Activated T-cell treated with anti-CD3 and anti-CD28 coated beads, Interleukin-2, amount 50 U/mL, for 24 hours (primary cell): ENCODE measurements at places on chromosomes 1 and 21.
A peak's percentile ranks its signal among the peaks of the same experiment; 100 is the strongest.

DNA sequence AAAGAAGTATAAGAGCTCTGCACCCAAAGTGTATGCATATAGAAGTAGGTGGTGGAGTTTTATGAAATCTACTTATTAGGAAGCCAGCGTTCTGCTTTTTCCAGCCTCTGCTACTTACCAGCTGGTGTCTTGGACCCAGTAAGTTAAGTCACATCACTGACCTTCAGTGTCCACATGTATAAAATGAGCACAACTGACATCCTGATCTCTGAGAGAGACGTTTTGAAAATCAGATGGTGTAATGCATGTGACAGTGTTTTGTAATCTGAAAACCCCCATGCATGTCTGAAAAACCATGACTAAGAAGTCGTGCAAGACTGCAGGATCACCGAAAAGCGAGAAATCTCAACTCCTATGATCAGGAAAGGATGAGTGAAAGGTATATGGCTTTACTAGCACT lies 2.0 kb downstream of the CR1 start:
- H3K4me3 ChIP-seq = no peak overlapping the region
- H3K27ac ChIP-seq = no peak overlapping the region
- peaks cover 33% of the 10 kb centered on the region for H3K4me1 ChIP-seq
- DNase-seq = no peak
- peaks cover 35% of the 10 kb centered on the region for H3K27me3 ChIP-seq

DNA sequence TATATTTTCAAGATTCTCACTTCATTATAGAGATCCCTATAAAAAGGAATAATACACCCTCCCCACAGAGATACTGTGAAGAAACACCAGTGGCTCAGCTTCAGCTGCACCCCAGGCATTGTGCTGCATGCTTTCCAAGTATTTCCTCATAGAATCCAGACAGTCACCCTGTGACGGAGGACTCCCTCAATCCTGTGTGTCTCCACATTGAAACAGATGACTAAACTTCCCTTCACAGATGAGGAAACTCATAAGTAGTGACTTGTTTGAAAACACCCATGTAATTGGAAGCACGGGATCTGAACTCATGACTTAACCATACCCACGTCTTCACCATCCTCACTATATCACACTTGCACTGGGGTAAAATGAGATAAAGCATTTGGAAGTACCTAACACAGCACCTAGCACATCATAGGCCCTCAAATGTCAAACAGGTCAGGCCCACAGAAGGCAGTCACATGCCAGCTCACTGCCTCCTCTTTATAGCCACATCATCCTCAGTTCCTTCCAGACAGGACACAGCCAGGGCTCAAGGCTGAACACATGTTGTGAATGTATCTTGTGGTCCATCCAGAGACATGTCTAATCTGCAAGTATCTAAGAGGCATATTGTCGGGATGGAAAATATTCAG lies 55.2 kb downstream of the GPR161 start:
- no peak for DNase-seq
- H3K27ac ChIP-seq = no peak overlapping the region
- no peaks in the 10 kb centered on the region for H3K27me3 ChIP-seq
- H3K36me3 ChIP-seq = peaks cover 12% of the 10 kb centered on the region
- H3K4me1 ChIP-seq = peaks cover 5% of the 10 kb centered on the region

GRCh38 chr1:55396381-55396891 lies 181.3 kb upstream of the USP24 start:
- no peaks in the 10 kb centered on the region for H3K36me3 ChIP-seq
- H3K4me1 ChIP-seq = no peaks in the 10 kb centered on the region
- H3K27ac ChIP-seq = no peak overlapping the region
- H3K4me3 ChIP-seq = no peak overlapping the region
- no peak for DNase-seq
- H3K27me3 ChIP-seq = peaks cover 29% of the 10 kb centered on the region

DNA sequence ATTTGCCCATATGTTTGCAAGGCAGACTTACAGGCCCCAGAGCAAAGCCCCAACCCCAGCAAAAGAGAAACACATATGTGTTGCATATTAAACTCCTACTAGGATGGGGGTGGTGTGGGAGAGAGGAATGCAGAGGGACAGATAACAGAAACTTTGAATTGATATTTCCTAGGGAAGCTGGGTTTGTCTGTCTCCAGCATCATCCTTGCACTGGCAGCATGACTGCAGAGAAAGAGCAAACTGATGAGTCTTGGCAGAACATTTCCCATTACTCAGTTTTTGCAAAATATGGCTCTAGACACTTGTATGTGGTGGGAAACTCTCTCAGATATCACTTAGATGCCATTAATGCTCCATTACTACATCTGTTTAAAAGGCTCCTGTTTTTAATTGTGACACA lies 43.8 kb upstream of the MARK1 start:
- H3K27me3 ChIP-seq = peaks cover 17% of the 10 kb centered on the region
- no peak overlapping the region for H3K4me3 ChIP-seq
- no peaks in the 10 kb centered on the region for H3K4me1 ChIP-seq
- H3K36me3 ChIP-seq = no peaks in the 10 kb centered on the region
- no peak for DNase-seq

- peak overlapping the region; percentile 81 for H3K27ac ChIP-seq
- no peaks in the 10 kb centered on the region for H3K36me3 ChIP-seq
- H3K4me3 ChIP-seq = no peak overlapping the region
- peaks cover 14% of the 10 kb centered on the region for H3K27me3 ChIP-seq
- peaks cover 20% of the 10 kb centered on the region for H3K4me1 ChIP-seq
Observed at GRCh38 chr1:192654591-192655251, 18.8 kb downstream of the RGS13 start.

- peaks cover 88% of the 10 kb centered on the region for H3K4me1 ChIP-seq
- DNase-seq = no peak
- H3K36me3 ChIP-seq = peaks cover 27% of the 10 kb centered on the region
- no peaks in the 10 kb centered on the region for H3K27me3 ChIP-seq
- peak overlapping the region; percentile 92 for H3K4me3 ChIP-seq
Observed at GRCh38 chr1:201021630-201022492, 1.7 kb downstream of the KIF21B start.

GRCh38 chr1:8408151-8408839 lies 90.4 kb downstream of the SLC45A1 start:
- no peaks in the 10 kb centered on the region for H3K27me3 ChIP-seq
- H3K36me3 ChIP-seq = peaks cover 77% of the 10 kb centered on the region
- H3K27ac ChIP-seq = peak overlapping the region; percentile 86
- H3K4me3 ChIP-seq = no peak overlapping the region

DNA sequence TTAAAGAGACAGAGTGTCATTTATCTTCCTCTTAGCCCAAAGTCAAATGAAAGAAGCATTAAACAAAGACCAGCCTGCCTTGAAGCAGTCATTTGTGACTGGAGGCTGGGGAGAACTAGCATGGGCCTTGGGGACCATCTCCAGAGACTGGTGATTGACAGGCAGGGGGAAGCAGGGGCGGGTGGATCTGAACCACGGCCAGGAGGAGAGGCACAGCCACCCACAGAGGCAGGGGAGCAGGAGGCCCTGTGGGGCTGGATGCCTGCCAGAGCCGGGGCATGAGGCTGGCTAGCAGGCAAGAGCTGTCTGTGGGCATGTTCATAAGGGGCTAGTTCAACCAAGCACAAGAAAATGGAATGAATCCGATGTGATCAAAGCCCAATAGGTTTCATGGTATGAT lies 73.9 kb downstream of the PLXNA2 start:
- no peaks in the 10 kb centered on the region for H3K36me3 ChIP-seq
- H3K27ac ChIP-seq = no peak overlapping the region
- H3K4me3 ChIP-seq = no peak overlapping the region
- H3K4me1 ChIP-seq = no peaks in the 10 kb centered on the region
- DNase-seq = no peak

DNA sequence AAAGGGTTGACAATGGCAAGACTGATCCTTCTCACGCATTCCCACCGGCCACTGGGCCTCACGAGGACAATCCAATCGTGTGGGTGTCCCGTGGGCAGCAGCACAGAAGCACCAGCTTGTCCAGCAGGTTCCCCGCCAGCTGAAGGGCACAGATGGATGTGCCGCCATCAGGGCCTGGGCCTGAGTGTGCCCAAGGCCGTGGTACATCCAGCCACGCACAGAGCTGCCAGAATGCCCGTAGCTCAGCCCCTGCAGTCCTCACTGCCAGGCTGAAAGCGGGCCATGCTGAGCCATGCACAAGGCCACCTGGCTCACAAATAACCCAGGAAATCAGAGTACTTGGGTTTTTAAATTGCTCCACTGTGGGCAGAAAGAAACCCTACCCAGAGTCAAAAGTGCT lies 7.0 kb downstream of the NPHP4 start:
- peaks cover 31% of the 10 kb centered on the region for H3K36me3 ChIP-seq
- no peaks in the 10 kb centered on the region for H3K4me1 ChIP-seq

GRCh38 chr21:46402421-46402820 lies 56.3 kb upstream of the DIP2A start:
- H3K36me3 ChIP-seq = peaks cover 81% of the 10 kb centered on the region
- no peaks in the 10 kb centered on the region for H3K4me1 ChIP-seq
- DNase-seq = no peak
- H3K27me3 ChIP-seq = no peaks in the 10 kb centered on the region

DNA sequence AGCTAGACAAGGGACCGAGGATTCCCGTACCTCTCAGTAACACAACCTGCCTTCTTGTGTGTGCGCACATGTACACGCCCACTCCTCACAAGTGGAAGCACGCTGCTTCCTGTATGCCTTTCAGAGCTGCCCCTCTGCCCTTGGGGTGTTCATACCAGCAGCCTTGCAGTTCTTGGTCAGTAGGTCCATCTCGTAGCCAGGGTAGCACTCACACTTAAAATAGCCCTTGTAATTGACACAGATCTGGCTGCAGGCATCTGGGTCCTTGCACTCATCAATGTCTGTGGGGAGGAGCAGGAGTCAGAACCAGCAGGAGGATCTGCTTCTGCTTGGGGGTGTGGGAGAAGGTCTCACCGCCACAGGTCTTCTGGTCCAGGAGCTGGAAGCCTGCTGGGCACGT lies 32.6 kb upstream of the MAGOH start:
- no peaks in the 10 kb centered on the region for H3K4me1 ChIP-seq
- no peak for DNase-seq
- H3K27ac ChIP-seq = no peak overlapping the region
- H3K27me3 ChIP-seq = no peaks in the 10 kb centered on the region
- H3K36me3 ChIP-seq = peaks cover 94% of the 10 kb centered on the region

DNA sequence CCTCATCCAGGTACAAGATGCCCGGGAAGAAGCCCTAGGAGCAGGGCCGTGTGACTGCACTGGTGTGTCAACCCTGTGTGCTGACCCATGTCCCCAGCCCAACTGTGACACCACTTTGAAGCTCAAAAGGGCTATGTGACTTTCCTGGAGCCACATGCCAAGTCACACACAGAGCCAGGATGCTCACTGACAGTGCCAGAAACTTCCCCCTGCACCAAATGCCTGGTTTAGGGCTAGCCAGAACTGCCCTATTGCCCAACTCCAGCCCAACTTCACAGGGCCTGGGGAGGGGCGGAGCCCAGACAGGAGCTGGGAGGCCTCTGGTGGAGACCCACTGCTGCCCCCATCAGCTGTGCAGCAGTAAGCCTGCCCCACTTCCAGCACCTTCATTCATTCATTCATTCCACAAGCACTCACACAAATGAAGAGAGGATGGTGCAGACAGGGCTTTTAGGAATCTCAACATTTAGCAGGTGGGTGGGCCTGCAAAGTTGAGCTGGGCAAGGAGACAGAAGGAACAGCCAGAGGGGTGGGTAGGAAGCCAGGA lies 36.7 kb downstream of the KCNQ4 start:
- no peaks in the 10 kb centered on the region for H3K27me3 ChIP-seq
- DNase-seq = no peak
- H3K4me3 ChIP-seq = no peak overlapping the region
- H3K36me3 ChIP-seq = no peaks in the 10 kb centered on the region

DNA sequence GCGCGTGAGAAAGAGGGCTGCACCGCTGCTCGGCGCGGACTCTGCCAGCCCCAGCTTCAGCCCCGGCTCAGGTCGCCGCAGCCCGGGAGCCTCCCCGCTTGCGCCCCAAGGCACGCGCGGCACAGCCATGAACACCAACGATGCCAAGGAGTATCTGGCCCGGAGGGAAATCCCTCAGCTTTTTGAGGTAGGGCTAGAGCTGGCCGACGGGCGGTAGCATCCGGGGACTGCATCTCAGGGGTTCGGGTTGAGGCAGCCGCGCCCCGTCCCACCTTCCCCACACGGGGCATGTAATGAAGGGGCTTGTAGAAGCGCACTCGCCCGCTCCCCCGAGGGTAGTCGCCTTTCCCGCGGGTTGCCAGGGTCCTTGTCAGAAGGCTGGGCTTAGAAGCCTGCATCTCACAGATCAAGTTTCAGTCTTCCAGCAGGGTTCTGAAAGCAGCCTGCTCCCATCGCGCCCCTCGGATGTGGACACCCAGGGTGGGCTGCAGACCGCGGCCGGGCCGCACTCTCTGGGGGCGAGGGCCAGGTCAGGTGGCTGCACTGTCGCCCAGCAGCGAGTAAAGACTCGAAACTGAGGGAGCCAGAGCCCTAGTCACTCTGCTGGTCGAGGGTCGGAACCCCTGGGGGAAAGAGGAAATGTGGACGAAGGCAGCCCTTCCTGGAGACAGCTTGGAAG lies 507 bp downstream of the AK5 start:
- DNase-seq = no peak
- peaks cover 38% of the 10 kb centered on the region for H3K4me1 ChIP-seq
- peak overlapping the region; percentile 76 for H3K4me3 ChIP-seq
- H3K36me3 ChIP-seq = no peaks in the 10 kb centered on the region
- H3K27ac ChIP-seq = peak overlapping the region; percentile 51

GRCh38 chr1:91137173-91137852 lies 115.5 kb upstream of the ZNF644 start:
- peaks cover 8% of the 10 kb centered on the region for H3K27me3 ChIP-seq
- no peaks in the 10 kb centered on the region for H3K36me3 ChIP-seq
- no peaks in the 10 kb centered on the region for H3K4me1 ChIP-seq
- no peak overlapping the region for H3K27ac ChIP-seq
- H3K4me3 ChIP-seq = no peak overlapping the region

- no peak overlapping the region for H3K4me3 ChIP-seq
- no peak for DNase-seq
- H3K4me1 ChIP-seq = no peaks in the 10 kb centered on the region
Observed at GRCh38 chr1:178397678-178398077, 99.1 kb downstream of the CLEC20A start.

- H3K36me3 ChIP-seq = no peaks in the 10 kb centered on the region
- H3K4me1 ChIP-seq = peaks cover 86% of the 10 kb centered on the region
- no peak for DNase-seq
- peak overlapping the region; percentile 92 for H3K27ac ChIP-seq
- H3K4me3 ChIP-seq = peak overlapping the region; percentile 66
Observed at GRCh38 chr1:111213412-111213811, 13.0 kb upstream of the DENND2D start.

GRCh38 chr1:94026619-94027380 lies 94.1 kb downstream of the ABCA4 start:
- H3K4me3 ChIP-seq = no peak overlapping the region
- H3K27ac ChIP-seq = no peak overlapping the region
- H3K27me3 ChIP-seq = peaks cover 5% of the 10 kb centered on the region
